ENCODE measurements at places on chromosomes 6 and 20. TPM values are rescaled to one million over a fixed set of nuclear protein-coding genes. Genes with fewer than 3 reads are reported as not detected.

Gene ASIP
- total RNA-seq: not detected

Gene NRN1
- total RNA-seq: not detected

Gene FOXQ1
- total RNA-seq: 7.7 TPM

Gene FAM83C
- total RNA-seq: 3.2 TPM

Gene EPB41L1
- total RNA-seq: 11.7 TPM

Gene HCRTR2
- total RNA-seq: not detected

Gene TMC2
- total RNA-seq: not detected

Gene HRH3
- total RNA-seq: not detected

Gene ZSCAN12
- total RNA-seq: 3.4 TPM

Gene LIN28B
- not detected for total RNA-seq

Gene LTB
- 1.5 TPM for total RNA-seq

Gene HLA-DPA1
- total RNA-seq: not detected

Gene STMND1
- total RNA-seq: not detected

Gene PDSS2
- total RNA-seq: 10.5 TPM

Gene MYBL2
- total RNA-seq: 47.8 TPM

Gene ATAT1
- total RNA-seq: 5.3 TPM

Gene FHL5
- total RNA-seq: not detected

Gene LINC00237
- total RNA-seq: not detected

Gene ADGB
- total RNA-seq: not detected

Gene METTL24
- total RNA-seq: not detected

Gene TRIM15
- total RNA-seq: not detected

Gene BPIFA1
- 0.42 TPM for total RNA-seq

Gene TUBB1
- total RNA-seq: not detected

Gene CPXM1
- not detected for total RNA-seq

Gene ATP6V1G2
- total RNA-seq: 0.19 TPM

Gene PRICKLE4
- total RNA-seq: 0.28 TPM

Gene FAXC
- total RNA-seq: 3.9 TPM

Gene LRFN2
- not detected for total RNA-seq

Gene TMEM200A
- 0.98 TPM for total RNA-seq

Gene KIFC1
- 38.2 TPM for total RNA-seq

Gene THBD
- total RNA-seq: 44.2 TPM

Gene EPB41L2
- 9.7 TPM for total RNA-seq

Gene ADGRF5
- total RNA-seq: under 0.01 TPM

Gene ELOVL4
- 8.8 TPM for total RNA-seq

Gene MYB
- 1.6 TPM for total RNA-seq

Gene FNDC11
- total RNA-seq: 1.3 TPM

Gene LY6G6C
- total RNA-seq: 1.5 TPM

Gene CTCFL
- total RNA-seq: not detected

Gene PTK6
- 0.70 TPM for total RNA-seq

Gene B4GALT5
- 12.8 TPM for total RNA-seq

Measured in airway epithelial cell (primary cell).